Left colon (tissue), 2 donors: ENCODE measurements at places on chromosomes 13 and 19. TPM values are rescaled to one million over a fixed set of nuclear protein-coding genes. Genes with fewer than 3 reads are reported as not detected.

DNA sequence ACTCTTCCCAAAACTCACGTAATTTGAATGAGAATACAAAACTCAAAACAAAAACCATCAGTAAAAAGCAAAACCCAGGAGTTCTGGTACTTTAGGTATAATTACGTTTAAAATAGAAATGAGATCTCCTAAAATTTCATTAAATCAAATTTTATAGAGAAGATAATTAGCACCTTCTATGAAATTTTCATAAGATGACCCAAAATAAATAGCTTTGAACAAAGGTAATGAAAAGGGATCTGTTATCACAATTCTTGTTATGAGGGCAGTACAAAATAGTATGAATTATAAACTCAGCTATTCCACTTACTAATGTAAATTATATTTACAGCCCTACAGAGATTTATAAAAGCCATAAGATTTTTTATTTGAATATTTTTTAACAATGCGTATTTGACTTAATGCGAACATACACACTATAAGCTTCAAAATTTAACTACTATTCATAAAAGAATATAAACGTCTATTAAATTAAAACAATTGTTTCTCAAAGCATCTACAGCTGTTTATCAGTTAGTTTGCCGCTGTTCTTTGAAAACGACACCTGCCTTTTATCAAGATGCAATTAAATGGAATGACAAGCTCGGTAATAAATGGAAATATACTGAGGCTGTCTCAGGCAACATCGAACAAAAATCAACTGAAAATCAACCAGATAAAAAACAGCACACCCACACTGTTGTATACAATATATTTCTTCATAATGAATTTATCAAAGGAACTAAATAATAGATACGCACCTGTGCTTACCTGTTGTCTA is 63.8 kb downstream of the KCNRG start:
- DNase-seq, result no peak

DNA sequence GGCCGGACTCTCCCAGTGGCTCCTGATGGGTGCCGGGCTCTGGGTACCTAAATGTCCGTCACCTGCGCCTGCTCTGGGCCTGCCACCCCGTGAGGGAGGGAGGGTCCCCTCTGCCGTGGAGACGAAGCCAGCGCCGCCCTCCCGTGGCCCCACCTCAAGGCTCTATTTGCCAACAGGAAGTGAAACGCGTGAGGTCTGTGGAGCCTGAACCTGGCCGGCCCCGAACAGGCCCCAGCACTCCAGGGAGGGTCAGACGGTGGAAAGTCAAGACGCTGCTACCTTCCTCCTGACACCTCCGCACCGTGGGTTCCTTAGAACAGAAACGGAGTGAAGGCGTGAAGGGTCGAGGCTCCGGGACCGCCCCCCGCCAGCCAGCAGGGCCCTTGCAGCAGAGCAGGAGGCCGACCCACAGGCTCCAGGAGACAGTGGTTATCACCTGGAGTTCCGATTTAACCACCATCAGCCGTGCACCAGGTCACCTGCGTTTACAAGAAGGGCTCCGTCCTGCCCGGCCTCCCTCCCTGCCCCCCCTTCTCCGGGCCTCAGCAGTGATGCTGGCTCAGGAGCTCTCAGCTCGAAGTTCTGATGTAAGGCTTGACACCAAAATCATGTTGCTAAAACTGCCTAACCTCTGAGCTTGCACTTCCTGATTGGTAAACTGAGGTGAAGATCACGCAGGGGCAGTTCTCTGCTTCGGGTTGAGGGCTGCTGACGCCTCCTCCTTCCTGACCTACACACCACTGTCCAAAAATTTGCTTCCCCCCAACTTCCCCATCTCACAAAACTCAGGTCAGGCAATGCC is 50.9 kb upstream of the C13orf46 start:
- DNase-seq, result no peak

DNA sequence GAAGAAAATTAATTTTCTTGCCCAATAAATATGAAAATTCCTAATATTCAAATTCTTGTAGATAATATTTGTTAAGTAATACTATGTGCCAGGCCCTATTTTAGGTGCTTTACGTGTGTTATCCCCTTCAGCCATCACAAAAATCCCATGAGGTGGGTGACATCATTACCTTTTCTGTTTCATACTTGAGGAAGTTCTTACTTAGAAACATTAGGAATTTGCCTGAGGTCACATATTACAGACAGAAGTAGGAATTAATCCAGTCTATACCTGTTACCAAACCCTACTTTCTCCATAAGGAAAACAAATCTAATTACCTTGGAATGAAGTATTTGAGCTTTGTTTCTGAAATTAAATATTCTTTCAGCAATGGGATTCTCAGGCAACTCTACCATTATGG is 336.1 kb downstream of the GPC6 start:
- DNase-seq, result no peak

GRCh38 chr19:2113439-2114211 is 16.9 kb downstream of the IZUMO4 start:
- DNase-seq, result no peak

GRCh38 chr13:58018865-58019264 is 387.3 kb downstream of the PCDH17 start:
- DNase-seq, result no peak

Gene ADM5
- total RNA-seq, result 1.1 TPM

DNA sequence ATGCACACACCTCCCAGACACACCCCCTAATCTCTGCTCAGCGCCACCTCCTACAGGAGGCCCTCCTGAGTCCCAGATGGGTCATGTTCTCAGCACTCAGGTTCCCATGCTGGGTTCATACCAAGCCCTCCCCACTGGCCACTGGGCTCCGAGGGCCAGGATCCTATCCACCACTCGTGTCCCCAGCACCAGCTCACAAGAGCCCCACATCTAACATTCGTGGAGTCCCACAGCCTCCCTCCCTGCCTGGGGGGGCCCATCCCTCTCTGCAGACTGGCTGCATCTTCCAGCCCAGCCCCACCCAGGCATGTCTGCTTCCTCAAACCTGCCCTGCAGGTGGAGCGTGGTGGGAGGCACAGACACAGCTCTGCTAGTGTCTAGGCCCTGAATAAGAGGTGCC is 227.4 kb downstream of the TUBA3C start:
- DNase-seq, result no peak

GRCh38 chr19:54481326-54481930 is 8.3 kb upstream of the CDC42EP5 start:
- DNase-seq, result no peak

GRCh38 chr13:54934121-54934520 is 1905.5 kb downstream of the OLFM4 start:
- no peak for DNase-seq

Gene CCDC8
- 2.5 TPM for total RNA-seq

- DNase-seq, result no peak
Observed at GRCh38 chr19:29266001-29266400, 53.0 kb upstream of the UQCRFS1 start.

GRCh38 chr13:78655906-78656305 is 3.0 kb downstream of the OBI1 start:
- DNase-seq, result no peak

GRCh38 chr13:89239361-89240127 is 1568.4 kb downstream of the SLITRK5 start:
- DNase-seq, result no peak

DNA sequence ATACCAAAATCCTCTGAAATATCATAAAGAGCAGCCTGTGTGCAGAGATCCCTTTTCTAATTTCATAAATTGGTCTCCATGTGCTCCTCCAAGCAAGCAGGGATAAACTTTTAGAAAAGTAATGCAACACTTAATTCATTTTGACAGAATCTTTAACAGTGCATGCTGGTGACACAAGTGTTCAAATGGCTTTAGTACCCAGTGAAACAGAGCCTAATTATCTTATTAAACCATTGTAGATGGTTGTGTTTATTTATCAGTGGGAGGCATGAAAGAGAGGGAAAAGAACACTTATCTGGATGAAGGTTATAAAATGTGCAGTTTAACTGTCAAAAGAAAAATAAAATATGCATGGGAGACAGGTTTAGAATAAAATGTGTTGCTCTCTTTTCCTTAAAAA is 945.0 kb upstream of the PCDH20 start:
- DNase-seq, result no peak

GRCh38 chr19:12721656-12722565 is 1.8 kb downstream of the TNPO2 start:
- DNase-seq, result peak; percentile 75

DNA sequence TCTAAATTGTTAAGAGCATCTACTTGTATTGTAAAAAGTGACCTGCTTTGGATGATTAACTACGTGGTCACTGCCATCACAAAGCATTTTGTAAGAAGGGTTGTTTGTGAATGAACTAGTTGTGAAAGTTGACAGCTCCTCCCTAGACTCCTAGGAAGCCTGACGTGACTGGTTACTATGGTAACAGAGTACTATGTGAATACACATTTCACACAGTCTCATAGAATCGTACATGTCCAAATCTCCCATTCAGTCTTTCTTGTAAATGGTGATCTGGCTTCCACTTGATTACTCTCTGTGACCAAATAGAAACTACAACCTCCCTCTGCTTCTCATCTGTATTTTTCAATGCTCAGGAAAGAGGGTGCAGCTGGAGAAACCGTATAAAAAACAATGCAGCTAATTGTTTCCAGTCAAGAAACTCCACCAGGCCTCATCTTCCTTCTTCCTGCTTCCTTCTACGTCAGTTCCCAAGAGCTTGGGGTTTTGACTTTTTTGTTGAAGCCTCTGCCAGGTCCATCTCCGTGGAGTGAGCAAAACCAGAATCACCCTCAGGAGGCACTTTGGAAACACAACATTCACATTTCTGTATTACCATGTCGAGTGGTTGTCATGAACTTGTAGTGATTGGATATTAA is 83.4 kb downstream of the GPC6 start:
- DNase-seq, result no peak

- DNase-seq, result no peak
Observed at GRCh38 chr19:55389386-55390317, 3.9 kb downstream of the RPL28 start.
